ENCODE measurements at places on chromosomes 12 and 14.

DNA sequence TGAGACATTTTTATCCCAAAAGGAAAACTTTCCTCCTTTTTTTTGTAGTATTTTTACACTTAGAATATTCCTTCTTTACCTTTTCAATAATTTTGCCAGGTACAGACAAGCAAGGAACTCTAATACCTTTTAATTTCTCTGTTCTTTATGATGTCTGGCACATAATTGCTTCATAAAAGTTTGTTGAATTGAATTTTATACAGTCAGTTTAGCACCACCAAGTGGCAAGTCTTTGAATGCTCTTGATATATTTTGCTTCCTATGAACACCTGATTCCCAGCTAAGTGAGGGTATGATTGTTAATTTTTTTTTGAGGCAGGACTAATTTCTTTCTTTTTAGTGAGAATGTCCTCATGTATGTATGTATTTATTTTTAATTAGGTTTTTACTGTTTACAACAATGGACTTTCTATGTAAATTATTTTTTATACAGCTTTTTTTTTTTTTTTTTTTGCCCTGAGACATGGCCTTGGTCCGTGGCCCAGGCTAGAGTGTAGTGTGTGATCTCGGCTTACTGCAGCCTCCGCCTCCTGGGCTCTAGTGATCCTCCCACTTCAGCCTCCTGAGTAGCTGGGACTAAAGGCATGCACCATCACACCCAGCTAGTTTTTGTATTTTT, 6.9 kb downstream of the TBC1D15 start:
- DNase-seq = no peak

GRCh38 chr14:104295681-104296387, 157.4 kb downstream of the KIF26A start:
- no peak for DNase-seq

- DNase-seq = no peak
These were observed 113.1 kb upstream of the G2E3 start for GRCh38 chr14:30445852-30446251.

DNA sequence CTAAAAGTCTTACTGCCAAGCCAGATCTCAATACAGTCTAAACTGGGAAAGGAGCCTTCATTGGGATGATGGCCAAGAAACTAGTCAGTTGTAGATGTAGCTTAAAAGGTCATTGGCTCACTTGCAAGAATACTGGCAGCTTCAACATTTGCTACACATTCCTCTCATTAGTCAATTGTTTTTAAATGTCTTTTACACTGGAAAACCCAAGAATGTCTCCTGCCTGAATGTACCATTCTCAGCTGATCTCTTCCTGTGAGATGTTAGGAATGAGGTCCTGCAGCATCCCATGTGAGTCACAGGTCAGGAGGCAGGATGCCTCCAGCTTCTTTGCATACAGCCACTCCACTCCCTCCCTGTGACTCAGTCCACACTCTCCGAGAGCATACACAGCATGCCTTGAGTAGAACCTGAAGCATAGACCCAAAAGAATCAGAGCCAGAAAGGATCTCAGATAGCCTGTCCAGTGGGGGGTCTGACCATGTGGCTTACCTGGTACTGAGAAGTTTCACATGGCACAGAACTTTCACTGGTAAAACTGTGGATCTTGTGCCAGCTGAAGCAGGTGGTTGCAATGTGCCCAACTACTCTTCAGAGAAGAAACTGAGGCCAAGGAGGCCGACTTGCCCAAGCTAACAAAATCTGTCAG, 56.0 kb upstream of the HECTD1 start:
- DNase-seq = no peak

DNA sequence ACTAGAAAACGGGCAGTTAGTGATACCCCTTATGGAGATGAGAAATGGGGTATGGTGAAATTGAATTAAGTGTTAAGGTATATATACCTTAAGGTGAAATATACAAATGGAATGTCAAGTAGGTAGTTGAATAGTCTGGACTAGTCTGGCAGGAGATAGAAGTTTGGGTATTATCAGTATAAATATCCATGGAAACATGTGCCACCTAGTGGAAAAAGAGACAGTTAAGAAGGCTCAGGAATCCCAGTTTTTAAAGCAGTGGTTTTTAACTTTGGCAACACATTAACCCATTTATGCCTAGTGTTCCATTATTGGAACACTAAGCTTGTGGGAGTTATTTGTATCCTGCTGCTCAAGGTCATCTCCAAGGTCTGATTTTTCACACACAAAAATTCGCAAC, 38.6 kb upstream of the TPH2 start:
- DNase-seq = no peak

- DNase-seq = no peak
These were observed 225.1 kb downstream of the BCAT1 start for GRCh38 chr12:24723759-24724158.

DNA sequence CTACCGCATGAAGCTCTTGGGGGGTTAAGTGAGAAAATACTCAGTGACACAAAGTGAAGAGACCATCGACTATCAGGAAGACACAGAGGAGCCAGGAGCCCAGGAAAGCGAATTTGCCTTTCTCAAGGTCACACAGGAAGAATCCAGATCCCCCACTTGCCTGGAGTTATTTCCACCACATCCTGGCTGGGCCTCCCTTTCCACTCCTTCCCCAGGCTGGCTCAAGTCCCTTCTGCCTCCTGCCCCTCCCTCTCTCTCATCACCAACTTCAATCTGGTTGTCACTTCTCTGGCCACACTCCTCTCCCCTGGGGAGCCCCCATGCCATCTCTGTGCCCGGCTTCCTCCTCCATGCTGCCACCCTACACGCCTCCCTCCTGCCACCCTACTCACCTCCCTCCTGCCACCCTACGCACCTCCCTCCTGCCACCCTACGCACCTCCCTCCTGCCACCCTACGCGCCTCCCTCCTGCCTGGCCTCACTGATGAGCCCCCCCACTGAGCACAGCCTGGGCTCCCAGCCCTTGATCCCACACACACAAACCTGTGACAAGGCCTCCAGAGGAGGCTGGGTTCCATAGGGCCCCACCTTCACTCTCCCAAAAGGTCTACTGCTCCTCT, 6.3 kb downstream of the SCNN1A start:
- no peak for DNase-seq

- DNase-seq = no peak
These were observed 28.0 kb upstream of the GARIN6 start for GRCh38 chr12:99619389-99620158.

GRCh38 chr14:61561657-61562276, 133.5 kb upstream of the HIF1A start:
- DNase-seq = no peak

DNA sequence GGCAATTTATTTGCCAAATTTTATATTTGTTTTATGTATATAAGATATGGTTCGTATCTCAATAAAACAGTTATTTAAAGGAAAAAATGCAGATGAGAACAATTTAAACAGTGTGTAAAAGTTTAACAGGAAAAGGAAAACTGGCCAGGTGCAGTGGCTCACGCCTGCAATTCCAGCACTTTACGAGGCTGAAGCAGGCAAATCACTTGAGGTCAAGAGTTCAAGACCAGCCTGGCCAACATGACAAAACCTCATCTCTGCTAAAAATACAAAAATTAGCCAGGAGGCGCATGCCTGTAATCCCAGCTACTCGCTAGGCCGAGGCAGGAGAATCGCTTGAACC, 22.3 kb downstream of the G2E3 start:
- DNase-seq = no peak

DNA sequence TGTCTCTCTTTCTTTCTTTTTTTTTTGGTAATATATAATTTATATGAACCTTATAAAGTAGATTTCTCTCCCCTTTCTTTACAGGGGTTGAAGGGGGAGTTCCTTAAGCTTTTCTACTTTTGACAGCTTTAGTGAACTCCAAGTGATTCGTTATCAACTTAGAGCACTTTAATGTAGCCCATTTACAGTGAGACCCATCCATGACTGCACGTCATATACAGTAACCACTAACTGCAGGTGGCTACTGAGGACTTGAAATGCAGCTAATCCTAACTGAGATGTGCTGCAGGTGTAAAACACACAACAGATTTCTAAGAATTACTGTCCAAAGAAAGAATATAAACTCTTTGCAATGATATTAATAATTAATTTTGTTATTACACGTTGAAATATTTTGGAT, 582 bp downstream of the LRRIQ1 start:
- DNase-seq = no peak

DNA sequence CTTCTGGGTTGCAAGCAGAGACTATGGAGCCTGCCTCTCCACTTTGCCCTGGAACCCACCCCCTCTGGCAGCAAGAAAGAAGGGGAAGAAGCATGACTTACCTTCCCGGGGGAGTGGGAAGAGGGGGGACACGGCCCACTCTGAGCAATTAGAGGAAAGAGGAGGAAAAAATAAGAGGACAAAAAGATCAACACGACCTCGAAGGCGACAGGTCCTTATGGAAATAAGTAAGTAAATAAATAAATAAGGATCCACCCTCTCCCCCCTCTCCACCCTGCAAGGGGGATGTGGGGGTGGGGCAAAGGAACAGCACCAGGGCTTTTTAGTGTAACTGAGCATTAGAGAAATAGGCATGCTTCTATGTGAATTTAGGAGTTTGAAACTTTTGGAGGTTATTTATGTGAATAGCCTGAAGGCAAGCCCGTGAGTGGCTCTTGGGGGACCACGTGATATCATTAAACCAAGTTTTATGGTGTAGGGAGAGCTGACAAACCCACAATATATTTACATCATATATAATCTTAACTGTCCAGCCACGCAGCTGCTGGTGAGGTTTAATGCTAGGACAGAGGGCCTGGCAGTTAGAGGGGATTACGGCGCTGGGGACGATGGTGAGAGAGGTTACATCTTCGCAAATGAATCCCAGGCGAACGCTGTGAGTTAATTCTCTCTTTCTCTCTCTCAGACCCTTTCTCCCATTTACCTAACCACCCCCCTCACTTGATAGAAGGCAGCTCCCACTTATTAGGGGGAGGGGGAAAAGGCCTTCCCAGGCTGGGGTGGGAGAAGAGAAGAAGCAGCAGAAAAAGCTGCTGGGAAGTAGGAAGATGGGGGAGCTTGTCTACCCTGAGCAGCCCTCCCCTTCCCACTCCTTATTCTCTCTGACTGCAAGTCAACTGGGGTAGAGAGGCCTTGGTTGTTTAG, 4.8 kb downstream of the HOXC5 start:
- no peak for DNase-seq

DNA sequence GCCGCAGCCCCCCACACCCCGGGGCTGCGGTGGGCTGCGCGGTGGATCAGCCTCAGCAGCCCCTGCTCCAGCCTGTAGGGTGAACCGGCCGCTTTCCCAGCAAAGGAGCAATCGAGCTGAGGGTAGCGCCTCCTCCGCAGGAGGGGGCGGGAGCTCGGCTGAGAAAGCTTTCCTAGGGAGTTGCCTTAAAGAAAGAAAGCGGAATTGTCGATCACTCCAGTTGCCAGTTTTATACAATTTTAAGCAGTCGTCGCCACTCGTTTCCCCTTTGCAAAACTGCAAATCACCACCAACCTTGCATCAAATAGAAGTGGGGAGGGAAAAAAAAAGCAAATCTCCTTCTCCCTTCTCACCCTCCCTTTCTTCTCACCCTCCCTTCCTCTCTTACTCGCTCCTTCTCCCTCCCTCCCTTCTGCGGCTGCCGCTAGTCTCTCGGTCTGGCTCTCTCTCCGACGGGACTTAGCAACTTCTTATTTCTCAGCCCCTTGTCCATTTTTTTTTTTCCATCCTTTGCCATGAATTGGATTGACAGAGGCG, at the start of gene PDE3A:
TSS of gene PDE3A (plus strand) at position 424 of the 537 bp plus-strand sequence. CDS start 748 bp downstream, outside the sequence.
- DNase-seq = peak; percentile 21

GRCh38 chr14:39102969-39103957, at the start of gene SEC23A:
SEC23A (minus strand) TSS chr14:39103235; CDS start chr14:39096118, 7,117 bp downstream.
- DNase-seq = peak; percentile 91

GRCh38 chr12:39395866-39396265, 47.1 kb downstream of the KIF21A start:
- no peak for DNase-seq

DNA sequence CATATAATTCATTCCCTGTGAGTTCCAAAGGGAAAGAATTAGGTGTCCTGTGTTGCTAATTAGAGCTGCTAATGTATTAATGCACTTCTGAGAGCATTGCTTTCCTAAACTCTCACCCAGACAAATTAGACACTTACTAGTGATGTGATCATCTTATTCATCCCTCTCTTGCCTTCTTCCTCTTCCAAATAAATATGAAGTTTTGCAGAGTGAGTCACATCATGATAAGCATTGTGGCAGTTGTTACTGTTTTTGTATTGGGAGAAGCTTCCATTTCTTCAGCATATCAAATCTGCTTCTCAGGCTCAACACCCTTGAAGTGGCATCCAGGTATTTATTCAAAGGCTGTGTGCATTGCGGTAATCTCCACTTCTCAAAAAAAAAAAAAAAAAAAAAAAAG, 37.3 kb upstream of the E2F7 start:
- no peak for DNase-seq

- no peak for DNase-seq
These were observed 36.3 kb upstream of the BBS10 start for GRCh38 chr12:76384560-76384959.

DNA sequence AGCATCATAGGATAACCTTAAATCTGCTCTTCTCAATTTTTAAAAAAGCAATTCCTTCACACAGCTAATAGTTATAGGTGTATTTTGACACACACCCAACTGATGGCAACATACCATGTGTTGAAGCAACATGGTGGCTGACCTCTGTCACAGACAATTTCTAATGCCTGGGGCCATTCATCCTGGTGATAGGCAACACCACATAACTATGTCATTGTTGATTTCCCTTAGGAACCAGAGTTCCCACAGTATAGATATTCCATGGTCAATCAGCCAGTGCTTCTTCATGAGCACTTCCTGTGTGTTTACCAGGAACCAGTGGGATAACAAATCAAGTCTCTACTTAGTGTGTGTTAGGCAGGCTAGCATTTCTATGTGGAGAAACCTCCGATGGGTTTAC, 88.3 kb downstream of the FIGNL2 start:
- no peak for DNase-seq

All from GM13976 (cell line).